Peyer's patch (tissue), 4 donors: ENCODE measurements at places on chromosomes 6 and 20.

GRCh38 chr6:166736634-166737033 lies 109.6 kb upstream of the RPS6KA2 start:
- no peak for DNase-seq

DNA sequence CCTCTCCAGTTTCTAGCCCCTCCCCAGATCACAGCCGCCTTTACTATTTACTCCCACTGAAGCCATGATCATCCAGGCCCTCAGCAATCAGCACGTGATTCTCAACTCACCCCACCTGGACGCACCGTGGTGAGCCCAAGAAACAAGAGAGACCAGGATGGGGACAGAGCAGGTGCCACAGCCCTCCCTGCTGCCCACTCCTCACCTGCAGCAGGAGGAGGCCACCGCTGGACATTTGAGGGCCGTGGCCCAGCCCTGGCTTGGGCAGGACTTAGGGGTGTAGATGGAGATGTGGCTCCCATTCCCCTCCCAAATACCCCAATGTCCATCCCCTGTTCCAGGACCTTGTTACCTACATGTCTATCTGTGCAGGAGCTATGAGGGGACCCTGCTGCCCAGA lies 20.3 kb downstream of the HLA-F start:
- no peak for DNase-seq

DNA sequence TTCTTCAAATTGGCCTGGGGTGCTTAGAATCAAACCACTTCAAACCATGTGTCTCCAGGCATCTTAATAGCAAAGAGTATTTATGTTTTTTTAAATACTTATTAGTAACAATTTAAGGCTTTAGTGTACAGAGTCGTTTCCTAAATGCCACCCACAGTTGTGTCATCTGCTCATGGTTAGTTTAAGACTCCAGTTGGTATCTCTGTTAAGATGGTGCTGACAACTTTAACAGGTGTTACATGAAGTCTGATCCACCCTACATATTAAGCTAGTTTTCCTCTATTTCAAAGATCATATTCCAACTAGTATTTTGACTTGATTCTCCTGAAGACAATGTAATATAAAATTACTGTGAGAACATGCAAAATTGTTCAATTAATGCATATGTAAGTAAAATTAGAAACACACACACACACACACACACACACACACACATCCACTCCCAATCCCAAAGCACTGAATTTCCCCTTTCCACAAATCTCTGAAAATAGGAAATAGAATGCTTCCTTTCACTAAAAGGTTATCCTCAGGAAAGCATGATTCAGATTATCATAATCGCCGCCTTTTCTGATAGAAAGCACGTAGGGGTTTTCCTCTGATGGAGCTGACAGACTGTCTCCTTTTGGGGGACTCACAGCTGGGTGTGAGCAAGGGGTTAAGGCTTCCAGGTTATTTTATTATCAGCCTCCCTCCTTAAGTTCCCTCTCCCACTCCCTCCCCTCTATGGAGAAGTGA lies 10.5 kb downstream of the CNKSR3 start:
- DNase-seq = no peak

DNA sequence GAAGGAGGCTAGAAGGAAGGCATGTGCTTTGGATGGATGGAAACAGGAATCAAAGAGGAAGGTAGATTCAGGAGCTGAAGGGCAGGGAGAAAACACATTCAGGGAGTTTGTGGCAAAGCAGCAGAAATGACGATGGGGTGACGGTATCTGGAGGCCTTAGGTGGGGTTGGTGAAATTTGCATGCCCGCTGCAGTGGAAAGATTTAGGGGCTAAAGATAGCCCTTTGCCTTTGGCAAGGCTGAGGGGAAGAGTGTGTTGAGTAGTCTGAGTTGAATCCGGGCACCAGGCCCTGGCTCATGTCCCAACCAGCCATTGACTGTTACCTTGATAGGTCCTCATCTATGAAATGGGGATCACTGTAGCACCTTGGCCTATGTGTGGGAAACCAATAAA lies 1.3 kb downstream of the GZF1 start:
- no peak for DNase-seq

- no peak for DNase-seq
Measured at GRCh38 chr6:95175927-95176675, 401.2 kb upstream of the MANEA start.

GRCh38 chr20:62240020-62240685 lies 1.8 kb downstream of the OSBPL2 start:
- no peak for DNase-seq
